Sciatic nerve (tissue), 2 donors: ENCODE measurements at places on chromosomes 12 and 14.

DNA sequence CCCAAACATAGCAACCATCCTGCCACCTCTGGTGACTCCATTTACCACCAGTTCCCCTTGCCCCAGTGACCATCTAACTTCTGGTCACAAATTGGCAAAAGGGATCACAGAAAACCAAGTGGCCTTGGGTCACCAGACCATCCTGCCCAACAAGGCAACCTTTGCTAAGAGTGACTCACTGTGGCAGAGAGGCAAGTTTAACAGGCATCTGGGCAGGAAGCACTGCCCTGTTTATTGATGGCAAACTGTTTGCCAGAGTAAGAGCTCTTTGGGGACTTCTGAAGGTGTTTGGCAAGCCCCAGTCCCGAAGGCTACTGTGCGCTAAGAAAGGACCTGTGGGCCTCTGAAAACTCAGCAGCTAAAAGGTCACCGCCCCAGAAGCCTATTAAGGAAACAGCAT lies 28.2 kb upstream of the TMEM233 start:
- DNase-seq: no peak

GRCh38 chr12:107990325-107990724 lies 138.8 kb upstream of the WSCD2 start:
- no peak for DNase-seq

GRCh38 chr12:121166356-121166755 lies 33.7 kb downstream of the P2RX7 start:
- DNase-seq: no peak

- DNase-seq: no peak
These were observed 218.8 kb downstream of the BTG1 start for GRCh38 chr12:91926848-91927247.

GRCh38 chr12:4444031-4444430 lies 1.6 kb downstream of the FGF6 start:
- DNase-seq: no peak

DNA sequence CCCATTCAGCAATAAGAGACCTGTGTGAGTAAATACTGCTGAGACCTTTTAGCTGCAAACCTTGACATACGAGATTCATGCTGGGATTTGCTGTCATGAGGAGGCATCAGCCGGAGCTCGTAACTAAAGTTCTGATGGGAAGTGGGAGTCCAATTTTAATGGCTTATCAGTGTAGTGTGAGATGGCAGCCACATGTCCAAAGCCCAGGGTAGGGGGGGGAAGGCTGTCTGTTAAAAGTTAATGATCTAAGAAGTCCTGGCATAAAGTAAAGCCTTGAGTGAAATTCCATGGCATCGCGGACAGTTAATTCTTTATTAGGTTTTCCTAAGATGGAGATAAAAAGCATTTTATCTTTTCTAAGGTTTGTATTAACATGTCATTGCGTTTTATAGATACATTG lies 240.0 kb downstream of the AACS start:
- no peak for DNase-seq

GRCh38 chr12:129886541-129886940 lies 17.3 kb downstream of the TMEM132D start:
- no peak for DNase-seq

DNA sequence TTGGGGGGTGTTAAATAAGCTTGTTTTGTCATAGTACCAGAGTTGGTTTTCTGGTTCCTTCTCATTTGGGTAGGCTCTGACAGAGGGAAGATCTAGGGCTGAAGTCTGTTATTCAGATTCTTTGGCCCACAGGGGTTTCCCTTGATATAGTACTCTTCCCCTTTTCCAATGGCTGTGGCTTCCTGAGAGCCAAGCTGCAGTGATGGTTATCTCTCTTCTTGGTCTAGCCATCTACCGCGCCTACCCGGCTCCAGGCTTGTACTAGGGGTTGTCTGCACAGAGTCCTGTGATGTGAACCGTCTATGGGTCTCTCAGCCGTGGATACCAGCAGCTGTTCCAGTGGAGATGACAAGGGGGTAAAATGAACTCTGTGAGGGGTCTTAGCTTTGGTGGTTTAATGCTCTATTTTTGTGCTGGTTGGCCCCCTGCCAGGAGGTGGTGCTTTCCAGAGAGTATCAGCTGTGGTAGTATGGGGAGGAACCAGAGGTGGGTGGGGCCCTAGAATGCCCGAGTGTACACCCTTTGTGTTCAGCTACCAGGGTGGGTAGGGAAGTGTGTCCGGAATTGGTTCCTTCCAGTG lies 209.7 kb downstream of the GPHN start:
- DNase-seq: no peak

DNA sequence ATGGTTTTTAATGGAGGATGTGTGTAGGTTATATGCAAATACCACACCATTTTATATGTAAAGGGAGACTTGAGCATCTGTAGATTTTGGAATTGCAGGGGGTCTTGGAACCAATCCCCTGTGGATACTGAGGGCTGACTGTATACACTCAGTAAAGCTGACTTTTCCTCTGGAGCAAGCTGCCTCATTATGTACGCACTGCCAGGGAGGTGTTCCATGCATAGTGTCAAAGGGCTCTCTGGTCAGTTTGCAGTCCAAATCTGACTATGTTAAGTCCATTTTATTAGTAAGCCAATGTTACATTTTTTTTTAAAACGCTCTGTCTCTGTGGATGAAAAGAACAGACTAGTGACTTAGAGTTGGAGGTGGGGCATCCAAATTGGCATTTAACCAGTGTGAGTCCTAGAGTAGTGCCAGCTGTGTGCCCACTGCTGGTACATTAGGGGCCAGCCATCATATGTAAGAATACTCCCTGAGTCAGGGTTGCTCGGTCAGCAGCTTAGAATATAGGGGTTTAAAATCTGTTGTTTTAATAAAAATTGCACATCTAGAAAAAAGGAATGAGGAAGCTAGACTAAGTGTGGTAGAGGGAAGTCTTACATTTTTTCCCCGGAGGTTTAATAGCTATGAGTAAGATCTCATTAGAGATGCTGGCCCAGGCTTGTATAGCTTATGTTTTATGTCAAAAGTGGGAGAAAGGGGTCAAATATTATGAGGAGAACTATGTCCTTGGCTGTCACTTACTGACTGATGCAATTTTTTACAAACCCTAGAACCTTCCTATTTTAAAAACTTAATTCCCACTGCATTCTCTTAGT lies 87.0 kb downstream of the TESC start:
- no peak for DNase-seq

GRCh38 chr12:93094988-93095737 lies 166.1 kb upstream of the EEA1 start:
- DNase-seq: no peak

DNA sequence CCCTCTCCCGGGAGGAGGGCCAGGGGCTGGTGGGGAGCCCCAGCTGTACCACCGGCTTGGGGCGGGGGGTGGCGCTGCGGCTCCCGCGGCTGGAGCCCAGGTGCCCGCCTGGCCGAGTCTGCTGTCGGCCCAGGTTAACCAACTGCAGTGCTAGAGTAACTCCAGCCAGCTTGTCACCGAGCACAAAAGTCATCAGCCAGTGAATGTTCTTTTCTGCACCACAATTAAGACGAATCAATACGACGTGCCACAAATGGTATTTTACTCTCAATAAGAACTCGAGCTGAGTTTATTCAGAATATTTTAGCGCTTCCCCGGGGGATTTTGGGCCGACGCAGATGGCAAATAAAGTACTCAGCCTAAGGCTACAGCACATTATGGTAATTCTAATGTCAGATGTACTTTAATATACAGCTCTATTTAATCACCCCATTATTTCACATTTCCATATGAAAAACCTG lies 83.2 kb downstream of the BCL11B start:
- DNase-seq: no peak

DNA sequence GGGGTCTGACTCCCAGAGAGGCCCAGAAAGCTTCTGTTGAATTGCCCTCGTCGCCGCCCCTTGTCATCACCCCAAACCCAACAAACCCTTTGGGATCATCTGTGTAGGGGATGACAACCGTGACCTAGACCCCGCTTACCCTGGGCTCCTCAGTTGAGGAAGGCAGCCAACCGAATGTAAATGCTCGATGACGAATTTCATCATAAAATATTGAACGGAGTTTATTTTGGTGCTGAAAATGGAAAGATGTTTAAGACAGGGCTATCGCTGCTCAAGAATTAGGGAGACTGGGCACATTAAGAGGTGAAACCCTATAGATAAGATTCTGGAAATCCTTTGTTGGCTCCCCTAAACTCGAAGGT lies 512 bp downstream of the ACTR10 start:
- no peak for DNase-seq

DNA sequence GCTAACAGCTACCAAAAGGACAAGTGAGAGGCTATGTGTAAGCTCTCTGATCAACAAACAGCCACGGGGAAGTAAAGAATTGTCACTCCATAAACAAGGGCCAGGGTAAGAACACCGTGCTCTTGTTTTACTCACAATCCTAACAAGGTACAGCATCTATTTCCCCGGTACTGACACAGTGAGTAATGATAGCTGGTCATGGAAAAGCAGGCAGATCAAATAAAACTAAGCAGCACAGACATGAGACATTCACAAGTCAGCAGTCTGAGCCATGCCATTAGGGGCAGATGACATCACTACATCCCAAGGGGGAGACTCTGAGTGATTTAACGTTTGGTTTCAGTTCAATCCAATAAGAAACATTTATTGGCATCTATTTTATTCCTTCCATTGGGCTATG lies 54.4 kb downstream of the ARL6IP4 start:
- DNase-seq: no peak

- DNase-seq: no peak
These were observed 50.1 kb downstream of the RFX4 start for GRCh38 chr12:106632797-106633450.

DNA sequence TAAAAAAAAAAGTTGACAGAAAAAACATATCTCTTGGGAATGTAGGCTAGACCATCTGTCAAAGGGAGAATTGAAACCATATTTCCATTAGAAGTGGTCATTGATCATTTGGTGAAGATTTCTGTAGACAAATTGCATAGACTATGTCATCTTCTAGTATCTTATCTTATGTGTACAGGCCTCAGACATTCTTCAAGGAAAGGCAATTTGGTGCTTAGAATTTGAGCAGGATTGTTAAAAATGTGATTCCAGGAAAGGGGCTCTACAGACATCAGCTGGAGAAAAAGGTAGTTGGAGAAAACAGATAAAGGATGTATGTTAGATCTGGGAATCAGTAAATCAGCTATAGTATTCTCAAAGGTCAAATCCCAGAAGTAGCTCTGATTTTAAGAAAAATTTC lies 627.1 kb downstream of the TMTC2 start:
- DNase-seq: no peak

DNA sequence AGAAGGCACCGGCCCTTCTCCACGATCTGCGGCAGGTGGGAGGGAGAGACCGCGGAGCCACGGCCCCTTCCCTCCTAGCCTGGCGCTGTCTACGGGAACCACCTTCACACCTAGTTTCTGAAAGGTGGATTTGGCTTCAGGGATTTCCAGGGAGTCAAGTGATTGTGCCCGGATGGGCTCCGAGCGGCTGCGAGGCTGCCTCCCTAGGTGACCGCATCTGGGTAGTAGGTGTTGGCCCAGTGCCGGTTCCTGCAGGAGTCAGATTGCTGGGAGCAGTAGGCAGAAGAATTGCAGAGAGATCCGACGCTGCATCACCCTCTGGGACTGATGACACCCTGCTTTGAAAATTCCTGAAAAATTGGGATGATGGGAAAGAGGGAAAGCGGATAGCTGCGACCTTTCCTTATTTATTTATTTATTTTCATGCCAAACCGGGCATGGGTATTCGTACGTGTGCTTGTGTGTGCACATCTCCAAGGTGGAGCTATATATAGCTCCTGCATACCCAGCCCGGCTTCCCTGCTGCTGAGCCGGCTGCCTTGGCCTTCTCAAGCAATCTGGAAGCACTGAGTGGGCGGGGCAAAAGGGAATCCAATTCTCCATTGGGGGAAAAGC lies 1.1 kb downstream of the CNTN1 start:
- peak; percentile 76 for DNase-seq

DNA sequence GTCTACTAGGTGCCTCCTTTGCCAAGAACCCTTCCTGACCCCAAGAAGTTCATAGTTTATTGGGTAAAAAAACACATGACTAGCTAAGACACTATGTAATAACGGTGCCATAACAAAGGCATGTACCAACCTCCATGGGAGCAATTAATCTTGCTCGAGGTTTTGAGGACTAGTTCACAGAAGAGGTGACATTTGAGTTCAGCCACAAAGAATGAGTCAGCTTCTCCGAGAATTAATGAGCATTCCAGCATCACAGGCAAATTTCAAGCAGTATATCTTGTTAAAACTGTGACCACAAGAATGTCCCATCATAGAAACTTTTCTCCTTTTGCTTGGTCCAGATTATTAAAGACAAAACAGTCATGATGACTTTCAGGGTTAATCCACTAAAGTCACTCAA lies 113.0 kb upstream of the RAP1B start:
- DNase-seq: no peak

DNA sequence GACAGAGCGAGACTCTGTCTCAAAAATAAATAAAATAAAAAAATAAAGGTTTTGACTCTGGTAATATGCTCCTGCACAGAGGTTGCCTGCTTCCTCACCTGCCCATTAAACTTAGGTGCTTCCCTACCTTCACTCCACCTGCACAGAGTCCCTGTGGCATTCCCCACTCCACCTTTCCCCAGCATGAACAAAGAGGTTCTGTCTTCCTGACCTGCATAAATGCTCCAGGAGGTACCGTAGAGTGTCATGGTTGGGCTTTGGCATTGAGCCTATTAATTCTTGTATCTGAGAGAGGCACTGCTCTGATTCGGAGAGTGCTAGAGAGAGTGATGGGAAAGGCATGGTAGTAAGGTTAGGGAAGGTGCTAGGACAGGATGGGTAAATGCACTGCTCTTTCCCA lies 6.3 kb downstream of the ARHGAP9 start:
- DNase-seq: no peak

GRCh38 chr12:22994316-22994675 lies 369.3 kb downstream of the ETNK1 start:
- no peak for DNase-seq

- DNase-seq: no peak
These were observed 36.3 kb upstream of the TSPAN9 start for GRCh38 chr12:3040663-3041544.

DNA sequence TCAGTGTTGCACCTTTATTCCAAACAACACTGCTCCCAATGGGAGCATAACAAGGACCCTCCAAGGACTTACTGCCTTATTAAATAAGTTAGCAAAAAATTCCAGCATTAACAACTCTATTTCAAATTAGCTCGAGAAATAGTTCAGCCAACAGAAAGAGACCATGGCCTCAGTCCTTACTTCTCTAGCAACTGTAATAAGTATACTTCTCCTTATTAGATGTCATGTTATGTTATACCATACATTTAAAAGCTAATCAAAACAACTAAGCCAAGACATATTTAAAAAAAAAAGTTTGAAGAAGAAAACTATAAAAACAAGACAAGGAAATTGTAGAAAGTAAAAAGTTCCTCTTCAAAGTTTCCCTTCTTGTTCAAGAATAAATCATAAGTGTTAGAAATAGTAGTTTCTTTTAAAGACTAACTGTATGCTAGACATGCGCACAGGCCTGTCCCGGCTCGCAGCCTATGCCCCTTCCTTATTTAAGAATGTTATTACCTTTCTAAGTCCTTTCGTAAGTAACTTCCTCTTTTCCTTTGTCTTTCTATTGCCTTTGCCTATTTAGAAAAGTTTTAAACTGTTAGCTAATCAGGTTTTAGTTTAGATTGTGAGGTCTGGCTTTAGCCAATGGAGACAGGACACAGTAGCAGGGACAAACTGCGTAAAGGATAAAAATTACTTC lies 68.6 kb downstream of the RESF1 start:
- DNase-seq: no peak
